ENCODE measurements at places on chromosomes 4 and X. TPM values are rescaled to one million over a fixed set of nuclear protein-coding genes. Genes with fewer than 3 reads are reported as not detected.
A peak's percentile ranks its signal among the peaks of the same experiment; 100 is the strongest.

GRCh38 chr4:3363411-3364141 is 70.8 kb downstream of the RGS12 start:
- DNase-seq = no peak

GRCh38 chrX:15617111-15617510 is 16.4 kb upstream of the ACE2 start:
- DNase-seq = no peak

PRDM5 gene
- 12.0 TPM for total RNA-seq

- peak; percentile 27 for DNase-seq
Observed at GRCh38 chr4:24470666-24471485, 113.5 kb downstream of the DHX15 start.

ATP8A1 gene
- total RNA-seq = 15.3 TPM

GRCh38 chr4:113375964-113376666 is 326.7 kb downstream of the ANK2 start:
- no peak for DNase-seq

DNA sequence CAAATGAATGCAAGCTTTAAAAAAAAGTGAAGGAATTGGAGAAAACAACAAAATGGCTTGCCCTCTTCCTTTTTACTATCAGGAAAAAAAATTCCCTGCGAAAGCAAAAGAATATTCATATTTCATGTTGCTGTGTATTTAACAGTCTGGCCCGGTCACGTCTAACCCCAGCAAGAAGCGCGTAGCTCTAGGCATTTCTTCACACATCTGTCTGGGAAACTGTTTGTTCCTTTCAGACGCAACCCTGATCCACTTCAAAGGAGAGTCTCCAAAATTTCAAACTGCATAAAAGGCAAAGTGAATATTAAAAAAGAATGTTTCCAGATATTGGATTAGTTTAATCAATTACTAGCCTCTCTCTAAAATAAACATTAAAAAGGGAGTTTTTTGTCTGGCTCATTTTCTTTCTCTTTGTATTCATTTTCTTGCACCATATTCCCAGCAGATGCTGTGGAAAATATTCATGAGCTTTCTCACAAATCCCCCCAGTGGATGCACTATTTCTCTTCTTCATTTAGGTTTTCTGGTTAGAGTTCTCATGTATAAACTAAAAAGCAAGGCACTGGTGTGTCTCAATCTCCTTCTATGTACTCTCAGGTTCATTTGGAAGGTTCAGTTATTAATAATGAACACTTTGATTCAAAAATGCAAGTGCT is 145.3 kb downstream of the MID1 start:
- no peak for DNase-seq

GNRHR gene
- not detected for total RNA-seq

ADAM29 gene
- not detected for total RNA-seq

- no peak for DNase-seq
Observed at GRCh38 chr4:20603671-20604313, 96.5 kb upstream of the PACRGL start.

GRCh38 chr4:6779667-6780565 is 2.6 kb upstream of the KIAA0232 start:
- no peak for DNase-seq

PPP1R2C gene
- not detected for total RNA-seq

DNA sequence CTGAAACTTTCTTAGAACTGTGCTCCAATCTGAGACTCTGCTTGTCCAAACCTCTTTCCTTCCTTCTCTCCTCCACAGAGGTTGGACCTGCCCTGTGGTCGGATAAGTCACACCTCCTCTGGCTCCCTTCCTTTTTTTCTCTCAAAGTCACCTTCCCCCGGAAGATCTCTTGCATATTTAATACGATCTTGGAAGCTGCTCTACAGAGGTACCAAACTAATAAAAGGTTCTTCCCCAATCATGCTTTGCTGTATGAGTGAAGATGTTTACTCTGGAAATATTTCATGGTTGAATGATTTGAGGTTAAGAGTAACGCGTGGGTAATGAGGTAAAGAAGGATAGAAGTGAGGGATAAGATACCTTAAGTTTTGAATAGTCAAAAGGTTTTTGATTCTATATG is 166.0 kb downstream of the ATG4A start:
- no peak for DNase-seq

DNA sequence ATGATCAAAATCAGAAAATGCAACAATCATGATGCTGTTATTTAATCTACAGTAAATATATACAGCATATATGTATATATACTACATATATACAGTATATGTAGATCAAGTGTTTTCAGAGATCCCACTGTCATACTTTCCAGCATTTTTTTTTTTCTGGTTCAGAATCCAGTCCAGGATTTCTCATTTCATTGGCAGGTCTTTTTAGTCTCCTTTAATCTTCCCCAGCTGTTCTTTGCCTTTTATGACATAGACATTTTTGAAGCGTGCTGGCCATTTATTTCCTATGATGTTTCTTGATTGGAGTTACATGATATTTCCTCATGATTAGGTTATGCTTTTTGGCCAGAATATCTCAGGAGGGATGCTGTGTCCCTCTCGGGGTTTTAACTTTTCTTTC is 92.0 kb upstream of the TLR2 start:
- no peak for DNase-seq

- DNase-seq = no peak
Observed at GRCh38 chr4:55004831-55005230, 120.6 kb downstream of the KDR start.

DNA sequence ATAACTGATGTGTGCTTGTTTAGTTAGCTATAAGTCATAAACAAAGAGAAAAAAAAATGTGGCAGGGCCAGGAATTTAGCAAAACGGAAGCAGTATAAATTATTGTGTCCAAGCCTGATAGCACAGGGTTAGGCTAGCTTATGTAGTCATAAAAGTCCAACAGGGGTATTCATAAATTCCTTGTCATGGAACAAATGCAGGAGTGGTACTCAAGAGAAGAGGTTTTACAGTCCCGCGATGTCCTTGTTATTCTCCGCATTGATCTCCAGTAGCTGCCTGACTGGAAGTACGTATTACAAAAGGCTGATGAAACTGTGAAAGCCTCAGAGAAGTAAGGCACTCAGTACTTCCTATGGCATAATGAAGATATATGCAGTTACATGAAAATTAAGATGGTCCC is 336.9 kb upstream of the TRAM1L1 start:
- DNase-seq = no peak

DNA sequence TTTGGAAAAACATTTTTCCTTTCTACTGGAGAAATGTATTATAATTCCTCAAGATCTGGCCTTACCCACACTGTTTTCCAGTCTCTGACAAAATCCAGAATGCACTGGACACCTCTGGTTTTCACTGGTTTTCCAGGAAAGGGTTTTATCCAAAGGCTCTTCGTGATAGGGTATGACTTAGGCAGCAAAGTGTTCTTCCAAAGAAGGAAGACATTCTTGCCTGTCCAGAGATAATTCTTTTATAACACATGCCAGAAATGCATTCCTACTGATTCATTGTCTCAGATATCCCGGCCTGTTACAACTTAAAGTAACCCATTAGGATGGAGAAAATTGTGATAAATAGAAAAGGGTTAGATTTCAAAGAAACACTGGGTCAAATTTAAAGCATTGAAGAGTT is 2343.1 kb downstream of the PCDH7 start:
- DNase-seq = no peak

GRCh38 chr4:20317424-20317985 is 65.8 kb downstream of the SLIT2 start:
- no peak for DNase-seq

DNA sequence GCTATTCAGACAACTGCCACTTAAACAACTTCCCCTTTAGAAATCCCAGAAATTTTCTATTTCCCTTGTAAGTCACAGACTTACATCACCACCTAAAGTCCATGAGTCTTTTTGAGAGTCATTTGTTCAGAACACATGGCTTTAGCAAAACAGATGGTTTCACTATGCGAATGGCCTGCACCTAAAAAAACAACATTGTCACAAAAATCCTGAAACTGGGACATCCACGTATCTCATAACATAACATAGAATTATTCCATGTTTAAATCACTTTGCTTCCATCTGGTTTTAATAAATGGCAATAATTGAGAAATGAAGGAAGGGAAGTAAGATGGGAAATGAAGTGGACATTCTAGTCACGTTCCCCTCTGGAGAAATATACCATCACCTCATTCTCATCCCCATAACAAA is 155.3 kb upstream of the EDNRA start:
- no peak for DNase-seq

DNA sequence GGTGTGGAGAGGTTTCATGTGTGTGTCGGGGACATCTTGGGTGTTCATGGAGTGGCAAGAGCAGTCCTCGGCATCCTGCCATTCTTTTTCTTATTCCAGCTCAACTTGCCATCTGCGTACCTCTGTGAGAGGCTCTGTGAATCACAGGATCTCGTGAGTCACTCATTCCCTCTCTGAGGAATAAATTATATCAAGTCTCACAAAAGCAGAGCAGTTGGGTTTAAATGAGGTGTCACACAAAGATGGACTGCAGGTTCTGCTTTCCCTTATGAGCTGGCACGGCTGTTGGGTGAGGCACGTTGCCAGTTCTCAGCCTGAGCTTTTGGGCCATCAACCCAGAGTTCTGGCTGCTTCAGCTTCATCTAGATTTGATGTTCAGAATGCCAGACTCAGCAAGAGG is 6.8 kb upstream of the OCIAD2 start:
- DNase-seq = no peak

DNA sequence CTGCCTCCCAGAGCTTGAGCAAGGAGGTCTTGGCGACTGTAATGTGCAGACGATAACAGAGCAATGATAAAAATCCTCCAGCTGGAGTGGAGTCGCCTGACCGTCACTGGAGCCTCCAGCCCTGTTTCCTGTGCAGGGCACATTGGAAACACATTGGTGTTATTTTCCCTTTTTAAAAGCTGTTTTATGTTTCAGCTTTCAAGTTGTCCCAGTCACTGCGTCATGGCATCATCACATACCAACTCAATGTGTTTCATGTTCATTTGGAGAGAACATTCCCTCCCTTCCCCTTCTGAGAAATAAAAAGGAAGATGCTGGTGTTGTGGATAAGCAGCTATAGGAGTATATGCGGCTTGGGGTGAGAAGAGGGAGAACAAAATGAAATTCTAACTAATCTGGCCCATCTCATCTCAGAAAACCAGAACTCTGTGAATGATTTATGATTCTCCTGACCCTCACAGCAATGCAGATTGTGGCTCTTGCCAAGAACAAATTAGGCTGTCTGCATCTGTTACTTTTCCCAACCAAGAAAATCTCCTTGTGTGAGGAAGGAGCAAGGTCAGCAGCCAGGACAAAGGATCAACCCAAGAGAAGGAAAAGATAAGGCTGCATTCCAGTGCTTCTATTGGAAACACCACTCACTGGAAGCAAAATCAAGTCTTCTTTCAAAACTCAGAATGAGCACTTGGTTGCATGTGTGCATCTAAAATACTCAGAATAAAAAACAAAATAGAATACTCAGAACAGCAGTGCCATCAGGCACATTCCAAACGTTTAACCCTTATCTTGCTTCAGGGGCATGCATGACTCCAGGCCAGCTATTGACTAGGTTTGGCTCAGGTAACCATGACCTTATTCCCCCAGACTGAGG is 134.4 kb downstream of the RASL11B start:
- peak; percentile 70 for DNase-seq

STS gene
- 5.8 TPM for total RNA-seq

FRG2 gene
- not detected for total RNA-seq

DNA sequence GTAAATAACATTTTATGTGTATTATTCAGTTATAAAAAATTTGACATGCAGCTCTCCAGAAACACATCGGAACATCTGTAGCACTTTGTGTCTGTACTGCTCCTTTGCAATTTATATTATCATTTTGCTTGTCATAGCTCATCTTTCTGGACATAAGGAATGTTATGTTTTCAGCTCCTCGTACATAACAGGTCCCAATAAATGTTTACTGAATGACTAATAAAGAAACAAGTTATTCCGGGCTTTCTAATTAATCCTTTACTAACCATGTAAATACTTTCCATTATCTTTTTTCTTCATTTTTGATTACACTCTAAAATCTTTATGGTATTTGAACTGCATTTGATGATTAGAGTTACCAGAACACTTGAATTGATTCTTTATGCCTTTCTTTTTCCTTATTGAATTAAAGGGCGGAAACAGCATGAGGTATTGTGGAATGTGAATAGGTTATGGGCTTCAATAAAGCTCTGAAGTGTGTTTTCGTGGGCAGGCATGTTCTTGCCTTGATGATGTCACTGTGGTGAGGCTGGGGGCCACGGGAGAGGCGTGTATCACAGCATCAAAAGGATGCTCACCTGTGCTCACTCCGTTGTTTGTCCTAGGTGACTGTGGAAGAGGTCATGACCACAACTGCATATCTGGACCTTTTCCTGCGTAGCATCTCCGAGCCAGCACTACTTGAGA is 131.6 kb downstream of the GATB start:
- DNase-seq = no peak

RNF128 gene
- total RNA-seq = 0.36 TPM

C4orf36 gene
- total RNA-seq = 2.3 TPM

DNA sequence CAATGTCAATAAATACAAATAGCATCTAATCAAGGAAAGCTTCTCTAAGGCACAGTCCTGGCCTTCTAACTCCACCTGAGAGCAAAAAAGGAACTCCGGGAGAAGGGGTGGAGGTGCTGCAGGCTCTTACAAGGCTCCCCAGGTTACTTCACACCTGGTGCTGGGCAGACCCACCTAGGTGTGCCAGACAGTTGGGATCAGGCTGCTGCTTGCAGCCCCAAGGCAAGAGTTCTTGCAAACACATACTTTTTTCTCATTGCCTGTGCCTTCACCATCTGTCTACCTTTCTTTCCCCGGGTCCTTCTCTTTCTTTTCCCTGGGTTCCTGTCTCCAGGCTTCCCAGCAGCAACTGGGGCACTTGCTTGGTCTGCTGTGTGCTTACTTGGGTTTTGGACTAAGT is 81.4 kb upstream of the STIM2 start:
- no peak for DNase-seq

DNA sequence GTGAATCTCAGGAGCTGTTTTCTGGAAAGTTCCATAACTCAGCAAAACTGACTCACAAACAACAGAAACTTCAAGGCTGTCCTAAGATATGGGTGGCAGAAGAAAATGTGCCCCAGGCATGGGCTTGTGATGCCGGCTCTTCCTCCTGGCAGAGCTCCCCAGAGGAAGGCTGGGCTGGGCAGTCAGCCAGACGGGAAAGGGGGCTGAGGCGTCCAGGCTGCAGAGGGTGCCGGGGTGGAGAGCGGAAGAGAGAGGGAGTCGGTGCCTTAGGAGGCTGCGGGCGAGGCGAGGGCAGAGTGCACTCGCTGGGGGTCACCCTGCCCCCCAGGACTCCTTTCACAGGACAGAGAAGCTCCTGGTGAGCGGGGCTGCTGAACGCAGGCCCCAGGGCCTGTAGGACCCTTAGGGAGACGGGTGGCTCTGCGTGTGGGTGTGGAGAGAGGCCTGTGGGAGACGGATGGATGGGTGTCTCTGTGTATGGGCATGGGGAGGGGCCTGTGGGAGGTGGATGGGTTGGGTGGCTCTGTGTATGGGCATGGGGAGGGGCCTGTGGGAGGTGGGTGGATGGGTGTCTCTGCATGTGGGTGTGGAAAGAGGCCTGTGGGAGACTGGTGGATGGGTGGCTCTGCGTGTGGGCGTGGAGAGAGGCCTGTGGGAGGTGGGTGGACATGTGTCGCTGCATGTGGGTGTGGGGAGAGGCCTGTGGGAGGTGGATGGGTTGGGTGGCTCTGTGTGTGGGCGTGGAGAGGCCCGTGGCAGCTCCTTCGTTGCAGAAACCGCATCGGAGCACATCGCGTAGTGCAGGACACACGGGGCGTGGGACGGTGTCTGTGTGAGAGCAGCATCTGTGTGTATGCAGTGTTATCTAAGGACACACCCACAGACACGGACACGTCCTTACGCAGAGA is 15.9 kb downstream of the PCGF3 start:
- DNase-seq = peak; percentile 63

GRCh38 chr4:128384091-128384520 is 96.5 kb upstream of the PGRMC2 start:
- no peak for DNase-seq

All from heart left ventricle (tissue), 16 donors.